ENCODE measurements at places on chromosomes 13 and 19. TPM values are rescaled to one million over a fixed set of nuclear protein-coding genes. Genes with fewer than 3 reads are reported as not detected.

GRCh38 chr19:47120470-47121067 is 7.0 kb upstream of the ZC3H4 start:
- DNase-seq: no peak

- DNase-seq: no peak
Measured at GRCh38 chr13:110464556-110465333, 96.8 kb downstream of the RAB20 start.

DNA sequence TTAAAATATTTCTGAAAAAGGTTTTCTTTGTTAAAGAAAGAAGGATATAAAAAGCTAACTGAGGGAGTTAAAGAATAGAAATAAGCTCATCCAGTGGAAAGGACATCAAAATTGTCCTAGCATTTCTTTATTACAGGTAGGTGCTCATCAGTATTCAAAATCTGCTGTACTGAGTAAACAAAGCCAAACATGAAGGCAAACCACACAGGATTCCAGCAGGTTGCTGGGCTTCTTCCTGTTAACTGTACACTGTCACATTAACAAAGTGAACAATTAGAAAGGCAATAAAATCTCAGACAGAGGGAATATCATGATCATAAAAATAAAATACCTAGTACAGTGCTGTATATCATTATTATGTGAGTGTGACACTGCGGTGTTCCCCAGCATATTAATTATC is 1541.0 kb downstream of the SLITRK5 start:
- DNase-seq: no peak

DNA sequence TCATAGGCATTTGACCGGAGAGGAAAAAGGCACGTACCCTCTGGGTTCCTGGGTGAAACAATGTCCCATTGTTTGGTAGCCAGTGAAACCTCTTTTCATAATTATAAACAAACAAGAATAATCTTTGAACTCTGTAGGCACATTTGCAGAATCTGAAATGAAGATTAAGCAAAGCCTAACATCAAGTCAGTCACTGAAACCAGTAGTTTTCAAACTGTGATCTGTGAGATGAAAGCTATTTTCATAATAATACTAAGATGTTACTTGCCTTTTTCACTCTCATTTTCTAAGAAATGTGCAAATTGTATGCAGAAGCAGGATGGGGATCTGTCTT is 105.4 kb downstream of the WDFY2 start:
- DNase-seq: no peak

- no peak for DNase-seq
Measured at GRCh38 chr13:34943436-34944273, 1.6 kb downstream of the NBEA start.

DNA sequence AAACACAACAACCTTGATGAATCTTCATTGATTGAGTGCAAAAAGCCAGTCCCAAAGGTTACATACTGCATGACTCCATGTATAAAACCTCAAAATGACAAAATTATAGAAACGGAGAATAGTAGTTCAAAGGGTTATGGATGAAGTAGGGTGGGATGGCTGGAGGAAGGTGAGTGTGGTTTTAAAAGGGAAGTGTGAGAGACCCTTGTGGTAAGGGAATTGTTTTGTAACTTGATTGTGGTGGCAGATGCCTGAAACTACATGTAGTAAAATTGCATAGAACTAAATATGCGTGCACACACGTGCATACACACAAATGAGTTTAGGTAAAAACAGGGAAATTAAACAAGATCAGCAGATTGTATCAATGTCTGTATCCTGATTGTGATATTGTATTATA is 340.7 kb downstream of the MTUS2 start:
- no peak for DNase-seq

GRCh38 chr13:113022391-113022744 is 53.4 kb downstream of the MCF2L start:
- no peak for DNase-seq

DNA sequence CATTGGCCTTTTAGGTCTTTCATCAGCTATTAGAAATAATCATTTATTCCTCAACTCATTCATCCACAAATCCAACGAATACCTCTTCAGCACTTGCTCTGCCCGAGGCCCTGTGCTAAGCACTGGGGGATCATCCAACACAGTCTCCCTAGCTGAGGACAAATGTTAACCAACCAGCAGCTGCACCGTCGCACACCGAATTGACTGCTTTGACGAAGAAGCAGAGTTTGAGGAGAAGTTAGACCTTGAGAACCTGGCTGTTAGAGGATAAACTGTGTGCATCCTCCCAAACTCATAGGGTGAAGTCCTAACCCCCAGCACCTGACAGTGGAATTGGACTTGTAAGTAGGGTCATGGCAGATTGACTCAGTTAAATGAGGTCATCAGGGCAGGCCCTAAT is 170.9 kb downstream of the USP12 start:
- DNase-seq: no peak

- no peak for DNase-seq
Measured at GRCh38 chr19:50750010-50750409, 20.3 kb upstream of the GPR32 start.

Gene FPR1
- not detected for total RNA-seq

Gene TNNT1
- 65.0 TPM for total RNA-seq

Gene CCL25
- not detected for total RNA-seq

Gene RFX1
- 2.2 TPM for total RNA-seq

Measured in bronchial epithelial cell (primary cell).